ENCODE measurements at places on chromosomes 5 and 9. TPM values are rescaled to one million over a fixed set of nuclear protein-coding genes. Genes with fewer than 3 reads are reported as not detected.

Gene OR1Q1
- not detected for total RNA-seq

Gene SLC45A2
- total RNA-seq = 0.21 TPM

Gene BARHL1
- not detected for total RNA-seq

Gene ZCCHC7
- 20.1 TPM for total RNA-seq

Gene BRINP1
- not detected for total RNA-seq

Gene ANKRD34B
- not detected for total RNA-seq

Gene SNCAIP
- not detected for total RNA-seq

GRCh38 chr5:112574536-112574935 lies 155.5 kb upstream of the EPB41L4A start:
- no peak for DNase-seq

DNA sequence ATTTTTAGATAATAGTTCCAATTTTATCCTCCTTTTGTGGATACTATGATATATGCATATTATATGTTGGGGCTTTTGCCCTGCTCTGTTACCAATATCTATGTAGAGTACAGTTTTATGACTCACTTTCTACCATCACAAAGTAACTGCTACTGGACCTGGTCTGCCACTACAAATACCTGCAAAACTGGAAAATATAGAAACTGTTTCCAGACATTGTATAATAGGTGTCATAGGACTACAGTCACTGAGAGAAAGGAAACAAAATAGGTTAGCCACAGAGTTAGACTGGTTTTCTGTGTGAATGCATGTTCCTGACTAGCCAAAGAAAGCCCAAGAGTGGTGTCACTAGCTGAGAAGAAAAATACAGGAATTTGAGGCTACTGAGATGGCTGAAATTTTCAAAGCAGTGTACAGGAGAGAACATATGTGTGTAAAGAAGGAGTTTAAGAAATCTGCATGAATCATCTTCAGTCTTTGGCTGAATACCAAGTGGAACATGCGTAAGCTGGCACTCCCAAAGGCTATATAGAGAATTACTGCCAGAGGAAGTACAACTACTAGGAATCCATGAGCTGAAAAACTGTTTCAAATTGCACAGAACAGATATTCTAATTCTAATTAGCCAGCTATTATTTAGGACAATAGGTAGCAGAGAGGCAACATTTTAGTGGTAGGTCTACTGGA lies 29.0 kb upstream of the FAM174A start:
- DNase-seq = no peak

DNA sequence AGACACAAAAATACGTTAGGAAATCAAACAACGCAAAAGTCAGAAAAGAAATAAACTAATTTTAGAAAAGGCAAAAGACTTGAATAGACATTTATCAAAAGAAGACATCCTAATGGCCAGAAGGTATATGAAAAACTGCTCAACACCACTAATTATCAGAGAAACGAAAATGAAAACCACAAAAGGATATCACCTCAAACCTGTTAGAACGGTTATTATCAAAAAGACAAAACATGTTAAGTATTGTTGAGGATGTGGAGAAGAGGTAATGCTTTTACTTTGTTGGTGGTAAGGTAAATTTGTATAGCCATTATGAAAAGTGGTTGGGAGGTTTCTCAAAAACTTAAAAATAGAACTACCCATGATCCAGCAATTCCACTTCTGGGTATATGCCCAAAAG lies 230.0 kb upstream of the RGMB start:
- DNase-seq = no peak

DNA sequence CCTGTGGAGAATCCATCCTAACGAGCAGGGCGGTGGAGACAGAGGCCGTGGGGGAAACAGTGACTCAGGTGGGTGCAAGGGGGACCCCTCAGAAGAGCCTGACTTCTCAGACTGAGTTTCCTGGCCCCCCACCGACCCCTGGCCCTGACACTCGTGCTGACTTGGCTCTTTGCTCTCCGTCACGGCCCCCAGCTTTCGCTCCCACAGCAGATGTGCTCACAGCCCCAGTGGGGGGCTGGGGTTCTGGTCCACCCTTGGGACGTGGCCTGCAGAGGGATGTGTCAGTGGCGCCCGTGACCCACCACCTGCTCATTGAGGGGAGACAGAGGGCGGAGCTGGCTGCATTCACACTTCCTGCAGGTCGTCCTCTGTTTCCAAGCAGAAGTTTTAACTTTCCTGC lies 62.9 kb upstream of the IRX4 start:
- DNase-seq = no peak

- DNase-seq = no peak
Measured at GRCh38 chr9:14752271-14752670, 29.7 kb upstream of the CER1 start.

DNA sequence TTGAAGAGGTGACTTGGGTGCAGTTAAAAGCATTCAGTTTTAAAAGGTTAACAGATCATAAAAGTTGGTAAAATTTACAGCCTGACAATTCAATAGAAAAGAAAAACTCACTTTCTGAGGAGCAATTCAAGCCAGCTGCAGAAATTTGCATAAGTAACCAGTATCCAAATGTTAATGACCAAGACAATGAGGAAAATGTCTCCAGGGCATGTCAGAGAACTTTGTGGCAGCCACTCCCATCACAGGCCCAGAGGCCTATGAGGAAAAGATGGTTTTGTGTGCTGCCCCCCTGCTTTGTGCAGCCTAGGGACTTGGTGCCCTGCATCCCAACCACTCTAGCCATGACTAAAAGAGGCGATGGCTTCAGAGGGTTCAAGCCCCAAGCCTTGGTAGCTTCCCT lies 1406.5 kb upstream of the ACO1 start:
- DNase-seq = no peak

GRCh38 chr5:178902849-178903248 lies 7.1 kb downstream of the ZFP2 start:
- DNase-seq = no peak

- DNase-seq = no peak
Measured at GRCh38 chr5:124659798-124660197, 86.6 kb downstream of the ZNF608 start.

- no peak for DNase-seq
Measured at GRCh38 chr5:125343015-125343414, 596.6 kb upstream of the ZNF608 start.

DNA sequence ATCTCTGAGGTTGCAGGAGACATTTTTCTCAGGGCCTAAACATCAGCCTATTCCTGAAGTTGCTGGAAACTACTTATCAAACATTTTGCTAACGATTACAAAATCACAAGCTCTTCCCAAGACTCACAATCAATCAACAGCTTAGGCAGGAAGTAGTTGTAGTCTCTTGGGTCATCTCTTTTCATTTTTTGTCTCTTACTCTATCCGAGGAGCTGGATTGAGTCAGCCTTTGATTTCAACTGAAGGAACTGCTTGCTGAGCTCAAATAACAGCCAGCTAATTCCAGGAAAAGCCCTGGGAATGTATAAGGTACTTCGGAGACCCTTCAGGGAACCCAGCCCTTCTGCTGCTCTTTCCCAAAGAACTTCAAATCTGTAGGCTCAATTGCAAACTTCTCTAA lies 398.9 kb downstream of the PLK2 start:
- no peak for DNase-seq

DNA sequence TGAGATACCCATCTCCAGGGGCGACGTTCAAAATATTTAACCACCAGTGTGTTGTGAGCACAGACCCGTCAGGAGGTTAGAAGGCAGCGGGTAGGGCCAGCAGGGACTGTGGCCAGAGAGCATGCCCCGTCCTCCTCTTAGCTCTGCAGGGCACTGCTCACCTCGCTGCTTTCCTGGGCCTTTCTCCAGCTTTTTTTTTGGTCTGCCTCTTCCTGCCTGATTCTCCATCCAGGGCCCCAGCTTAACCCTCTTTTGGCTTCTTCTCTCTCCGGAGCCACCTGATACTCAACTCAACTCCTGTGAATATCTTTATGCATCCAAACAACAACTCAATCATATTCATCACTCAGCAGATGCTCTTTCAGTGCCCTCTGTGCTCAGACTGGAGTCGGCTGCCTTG lies 44.0 kb downstream of the TMOD1 start:
- DNase-seq = no peak

DNA sequence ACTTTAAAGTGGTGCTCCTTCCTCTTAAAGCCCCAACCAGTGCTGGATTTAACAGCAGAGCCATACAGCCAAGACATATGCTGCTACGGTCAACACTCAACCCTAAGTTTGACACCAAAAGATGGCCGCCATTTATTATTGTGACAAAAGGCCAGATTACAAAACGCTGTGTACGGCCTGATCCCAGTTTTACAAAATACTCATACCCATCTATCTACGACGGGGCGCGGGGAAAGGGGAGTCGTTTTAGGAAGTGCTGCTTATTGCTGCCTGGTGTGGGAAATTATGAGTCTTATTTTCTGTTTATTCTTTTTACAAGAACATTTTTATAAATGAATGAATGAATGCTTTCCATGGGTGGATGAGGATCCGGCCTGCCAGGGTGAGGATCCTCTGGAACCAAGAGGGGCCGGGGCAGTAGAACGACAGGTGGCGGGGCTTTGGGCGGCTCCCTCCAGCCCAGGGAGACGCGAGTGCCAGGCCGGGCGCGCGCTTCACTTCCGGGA lies 457 bp upstream of the IDNK start:
- no peak for DNase-seq
